ENCODE measurements at places on chromosomes 2 and 18.

DNA sequence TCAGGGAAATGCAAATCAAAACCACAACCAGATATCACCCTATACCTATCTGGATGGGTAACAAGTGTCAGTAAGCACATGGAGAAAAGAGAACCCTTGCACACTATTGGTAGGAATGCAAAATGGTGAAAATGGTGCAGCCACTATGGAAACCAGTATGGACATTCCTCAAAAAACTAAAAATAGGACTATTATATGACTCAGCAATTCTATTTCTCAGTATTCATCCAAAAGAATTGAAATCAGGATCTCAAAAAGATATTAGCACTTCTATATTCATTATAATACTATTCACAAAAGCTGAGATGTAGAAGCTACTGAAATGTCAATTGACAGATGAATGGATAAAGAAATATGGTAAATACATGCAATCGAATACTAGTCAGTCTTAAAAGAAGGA is 491.1 kb upstream of the MYT1L start:
- DNase-seq, result no peak

GRCh38 chr2:171822525-171823322 is 71.3 kb downstream of the SLC25A12 start:
- no peak for DNase-seq

- no peak for DNase-seq
Measured at GRCh38 chr2:211545582-211545981, 989.2 kb downstream of the CPS1 start.

GRCh38 chr2:36097022-36097421 is 258.6 kb upstream of the CRIM1 start:
- DNase-seq, result no peak

GRCh38 chr2:236121546-236121945 is 46.6 kb downstream of the GBX2 start:
- no peak for DNase-seq

DNA sequence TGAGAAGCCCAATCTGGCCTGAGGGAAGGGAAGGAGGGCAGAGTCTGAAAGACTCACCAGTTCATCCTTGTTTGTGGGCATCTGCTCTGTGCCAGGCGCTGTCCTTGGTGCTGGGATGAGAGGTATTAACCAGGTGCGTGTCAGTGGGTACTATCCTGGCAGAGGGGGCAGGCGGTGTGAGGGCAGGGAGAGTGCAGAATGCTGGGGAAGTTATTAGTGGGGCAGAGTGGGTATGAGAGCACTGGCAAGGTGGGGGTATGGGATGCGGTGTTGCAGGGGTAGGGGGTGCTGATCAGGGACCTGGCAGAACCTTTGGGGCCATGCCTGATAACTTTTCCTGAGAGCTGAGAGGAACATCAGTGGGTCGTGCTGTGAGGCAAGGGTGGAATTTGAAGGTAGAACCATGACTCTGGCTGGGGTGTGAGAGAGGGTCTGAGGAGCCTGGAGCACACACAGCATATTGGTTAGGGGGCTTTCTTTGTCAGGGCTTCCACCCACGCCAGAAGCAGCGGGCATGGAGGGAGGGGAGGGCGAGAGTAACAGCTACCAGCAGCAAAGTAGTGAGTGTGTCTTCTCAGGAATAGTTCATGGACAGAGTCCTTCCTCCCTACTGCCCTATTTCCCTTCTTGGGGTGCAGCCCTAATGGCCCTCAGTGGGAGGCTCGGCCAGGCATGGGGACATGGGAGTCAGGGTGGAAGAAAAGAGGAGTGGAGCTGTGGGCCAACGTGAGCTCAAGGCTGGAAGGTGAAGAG is 290.7 kb downstream of the CYP26B1 start:
- peak; percentile 48 for DNase-seq

- no peak for DNase-seq
Measured at GRCh38 chr2:205424326-205424725, 258.0 kb upstream of the NRP2 start.

DNA sequence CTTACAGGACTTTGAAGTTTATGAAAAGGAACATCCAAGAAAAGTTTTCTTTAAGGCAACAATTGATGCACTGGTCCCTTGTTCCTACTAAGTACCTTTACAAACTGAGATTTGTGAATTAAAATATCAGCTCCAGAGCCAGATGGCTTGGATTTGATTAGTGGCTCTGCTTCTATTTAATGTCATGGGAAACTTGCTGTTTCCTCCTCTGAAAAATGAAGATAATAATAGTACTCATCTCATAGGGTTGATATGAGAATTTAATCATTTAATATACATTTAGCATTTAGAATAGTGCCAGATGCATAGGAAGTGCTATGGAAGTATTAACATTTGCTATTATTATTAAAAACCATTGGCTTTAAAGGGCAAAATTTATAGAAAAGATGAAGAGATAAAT is 2.6 kb upstream of the GAREM1 start:
- no peak for DNase-seq

- no peak for DNase-seq
Measured at GRCh38 chr2:60358476-60358875, 195.0 kb downstream of the BCL11A start.

DNA sequence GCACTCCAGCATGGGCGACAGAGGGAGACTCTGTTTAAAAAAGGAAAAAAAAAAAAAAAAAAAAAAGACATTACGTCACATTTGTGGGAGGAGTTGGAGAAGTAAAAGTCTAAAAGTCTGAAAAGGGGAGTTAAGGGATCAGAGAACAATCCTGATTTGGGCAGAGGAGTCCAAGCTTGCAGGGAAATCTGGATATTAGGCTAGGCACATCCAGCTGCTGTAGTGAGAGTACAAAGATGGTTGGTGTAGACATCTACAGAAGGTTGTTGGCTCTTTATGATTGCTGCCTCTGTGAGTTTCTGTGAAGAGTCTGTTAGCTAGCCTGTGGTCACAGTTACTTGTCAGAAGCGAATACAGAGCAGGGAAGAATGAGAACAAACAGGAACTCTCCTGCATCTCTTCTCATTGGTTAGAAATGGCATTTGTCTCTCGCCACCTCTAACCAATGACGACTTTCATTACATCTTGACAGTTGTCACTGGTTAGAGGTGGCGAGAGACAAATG is 3.3 kb upstream of the OSBPL6 start:
- DNase-seq, result no peak

DNA sequence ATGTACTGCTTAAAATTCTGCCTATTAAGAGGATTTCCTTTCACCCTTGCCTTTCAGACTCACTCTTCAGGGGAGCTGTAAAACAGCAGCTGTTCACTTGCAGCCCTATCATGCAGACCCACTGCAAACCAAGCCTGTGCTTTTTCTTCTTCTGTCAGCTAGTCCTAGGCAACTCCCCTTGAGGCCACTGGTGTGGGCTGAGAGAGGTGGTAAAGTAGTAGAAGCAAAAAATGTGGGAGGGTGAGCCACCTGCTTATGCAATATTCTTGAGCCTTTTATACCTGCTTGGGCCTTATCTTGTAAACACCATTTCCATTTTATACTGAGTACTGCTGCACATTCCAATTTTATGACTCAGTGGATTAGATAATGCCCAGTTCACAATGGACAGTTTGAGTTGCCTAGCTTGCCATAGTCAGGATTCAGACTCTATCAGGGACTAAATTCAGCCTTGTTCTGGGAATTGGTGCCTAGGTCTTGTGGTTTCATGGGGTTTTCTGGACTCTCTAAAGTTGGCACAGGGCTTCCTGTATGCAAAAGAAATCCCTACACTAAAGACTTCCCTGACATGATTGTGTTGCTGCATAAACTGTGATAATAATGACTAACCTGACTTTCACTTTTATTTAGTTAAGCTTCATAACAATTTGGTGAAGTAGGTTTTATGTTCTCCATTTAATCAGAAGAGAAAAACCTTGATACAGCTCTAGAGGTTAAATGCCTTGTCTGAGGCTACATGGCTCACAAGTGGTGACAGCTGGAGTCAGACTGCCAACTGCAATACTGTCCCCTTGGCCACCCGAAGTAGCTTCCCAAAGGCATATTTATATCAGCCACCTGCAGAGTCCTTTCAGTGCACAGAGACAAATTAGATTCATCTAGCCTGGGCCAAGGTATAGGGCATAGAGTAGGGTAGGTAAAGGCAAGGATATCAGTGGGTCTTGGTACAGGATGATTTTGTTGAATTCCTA is 47.4 kb upstream of the KDM3A start:
- DNase-seq, result peak; percentile 68

DNA sequence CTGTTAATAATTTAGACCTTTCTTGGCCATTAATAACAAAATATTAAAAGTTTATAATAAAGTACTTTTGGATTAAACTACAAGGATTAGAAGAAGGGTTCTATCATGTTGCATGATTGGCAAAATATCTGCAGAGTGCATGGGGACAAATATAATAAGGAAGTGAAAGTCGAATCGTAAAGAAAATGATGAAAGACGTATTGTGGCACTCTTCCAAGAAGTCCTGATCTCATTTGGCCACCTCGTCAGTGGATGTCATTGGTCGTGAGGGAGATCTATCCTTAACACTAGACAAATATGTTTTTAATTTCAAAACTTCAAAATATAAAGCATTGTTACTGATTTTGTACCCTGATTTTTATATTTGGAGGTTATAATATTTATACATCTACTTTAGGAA is 197.7 kb upstream of the STON1 start:
- DNase-seq, result no peak

DNA sequence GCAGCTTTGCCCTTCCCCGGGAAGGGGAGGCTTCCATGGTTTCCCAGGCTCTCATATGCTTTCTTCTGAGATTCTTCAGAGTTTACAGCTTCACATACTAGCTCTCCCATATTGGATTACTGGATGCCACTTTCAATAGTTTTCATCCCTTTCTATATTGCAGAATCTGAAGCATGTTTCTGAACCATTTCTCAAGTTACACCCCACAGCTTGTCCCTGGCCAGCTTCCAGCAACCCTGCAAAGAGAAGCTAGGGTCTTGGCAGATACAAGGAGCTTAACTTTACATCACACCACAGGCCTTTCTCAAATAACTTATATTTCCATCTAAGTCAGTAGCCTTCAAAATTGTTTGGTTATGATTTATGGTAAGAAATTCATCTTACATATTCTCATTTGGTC is 39.6 kb downstream of the LHCGR start:
- DNase-seq, result no peak

GRCh38 chr2:101725515-101726192 is 28.1 kb downstream of the MAP4K4 start:
- DNase-seq, result no peak

DNA sequence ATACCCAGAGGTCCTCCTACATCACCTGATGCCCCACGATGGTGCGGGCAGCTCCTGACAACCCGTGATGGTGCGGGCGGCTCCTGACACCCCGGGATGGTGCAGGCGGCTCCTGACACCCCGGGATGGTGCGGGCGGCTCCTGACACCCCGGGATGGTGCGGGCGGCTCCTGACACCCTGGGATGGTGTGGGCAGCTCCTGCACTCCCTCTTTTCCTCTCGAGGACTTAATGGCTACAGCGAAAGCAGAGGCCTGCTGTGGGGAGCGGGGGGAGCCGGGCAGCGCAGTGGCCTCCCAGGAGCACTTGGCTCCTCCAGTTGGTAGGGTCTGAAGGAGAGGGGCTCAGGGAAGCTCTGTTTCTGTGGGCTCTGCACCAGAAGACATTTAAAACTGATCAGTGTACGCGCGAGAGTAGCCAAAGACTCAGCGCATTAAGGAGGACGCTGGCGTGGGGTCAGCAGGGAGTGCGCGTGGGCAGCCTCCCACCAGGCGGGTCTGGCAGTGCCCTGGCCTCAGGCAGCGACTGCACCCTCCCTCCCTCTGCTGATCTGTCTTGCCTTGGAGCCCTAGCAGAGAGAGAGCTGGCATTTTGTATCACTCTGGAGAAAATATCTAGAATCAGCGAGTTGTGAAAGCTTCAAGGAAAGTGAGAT is 464.5 kb upstream of the MYT1L start:
- no peak for DNase-seq

GRCh38 chr2:202127687-202128331 is 54.8 kb downstream of the KIAA2012 start:
- DNase-seq, result no peak

DNA sequence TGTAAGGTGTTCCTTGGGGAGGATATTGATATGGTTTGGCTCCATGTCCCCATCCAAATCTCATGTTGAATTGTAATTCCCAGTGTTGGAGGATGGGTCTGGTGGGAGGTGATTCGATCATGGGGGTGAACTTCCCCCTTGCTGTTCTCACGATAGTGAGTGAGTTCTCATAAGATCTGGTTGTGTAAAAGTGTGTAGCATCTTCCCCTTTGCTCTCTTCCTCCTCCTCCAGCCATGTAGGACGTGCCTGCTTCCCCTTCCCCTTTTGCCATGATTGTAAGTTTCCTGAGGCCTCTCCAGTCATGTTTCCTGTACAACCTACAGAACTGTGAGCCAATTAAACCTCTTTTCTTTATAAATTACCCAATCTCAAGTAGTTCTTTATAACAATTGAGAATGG is 458.7 kb downstream of the LPIN1 start:
- DNase-seq, result no peak
